SW 1271 (cell line): ENCODE measurements at places on chromosomes 2 and 18.
A peak's percentile ranks its signal among the peaks of the same experiment; 100 is the strongest.

DNA sequence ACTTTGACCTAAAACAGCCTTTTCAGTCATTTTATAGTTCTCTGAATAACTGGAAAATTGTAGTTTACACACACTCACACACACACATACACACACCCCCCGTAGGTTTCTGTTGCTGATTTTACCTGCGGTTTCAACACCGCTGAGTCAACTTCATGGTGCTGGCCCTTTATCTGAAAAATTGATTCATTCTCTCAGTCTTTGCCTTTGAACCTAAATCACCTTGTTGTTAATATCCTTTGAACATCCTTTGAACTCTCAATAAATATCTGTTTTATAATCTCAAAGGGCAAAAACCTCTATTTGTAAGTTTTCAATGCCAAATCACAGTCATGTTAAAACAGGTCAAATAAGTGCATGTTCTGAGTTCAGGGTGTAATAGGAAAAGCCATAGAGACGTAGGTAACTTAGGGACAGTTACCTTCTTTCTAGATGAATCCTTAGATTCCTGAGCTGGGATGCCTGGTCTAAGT lies 109.0 kb upstream of the BZW1 start:
- no peak for DNase-seq

DNA sequence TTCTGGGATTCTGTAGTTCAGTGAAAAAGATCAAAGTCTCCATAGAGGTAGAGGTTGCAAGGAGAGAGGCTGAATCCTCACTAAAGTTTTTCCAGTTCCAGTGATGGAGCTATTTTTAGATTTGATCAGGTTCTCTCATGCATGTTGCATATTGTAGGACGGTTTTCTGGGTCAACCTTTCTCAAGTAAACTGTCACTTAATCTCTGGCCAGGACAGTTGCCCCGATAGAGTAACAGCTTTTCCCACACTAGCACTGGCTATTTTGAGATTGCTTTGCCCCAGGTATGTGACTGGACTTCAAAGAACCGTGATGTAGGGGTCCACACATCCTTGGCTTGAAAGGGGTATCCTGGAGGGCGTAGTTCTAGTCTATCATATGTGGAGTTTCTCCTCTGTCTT lies 101.2 kb upstream of the MSH2 start:
- DNase-seq, result no peak

DNA sequence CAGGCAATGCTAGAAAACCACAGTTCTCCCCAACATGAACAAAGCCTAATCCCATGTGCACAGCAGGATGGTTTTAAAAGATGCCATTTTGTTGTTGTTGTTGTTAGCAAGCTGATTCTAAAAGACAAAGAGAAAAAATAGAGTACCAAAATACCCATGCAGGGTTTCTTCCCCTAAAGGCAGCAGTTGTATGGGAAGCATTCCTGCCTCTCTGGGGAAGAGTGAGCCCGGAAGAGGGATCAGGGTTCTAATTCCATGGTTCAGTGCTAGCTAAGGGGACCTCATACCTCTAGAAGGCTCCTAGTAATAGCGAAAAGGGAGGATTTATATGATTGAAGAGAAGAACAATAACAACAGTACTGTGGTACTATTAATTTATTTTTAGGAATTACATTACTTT lies 327.6 kb downstream of the DPP10 start:
- DNase-seq, result no peak

- DNase-seq, result no peak
These were observed 59.9 kb downstream of the DYM start for GRCh38 chr18:49400398-49401072.

DNA sequence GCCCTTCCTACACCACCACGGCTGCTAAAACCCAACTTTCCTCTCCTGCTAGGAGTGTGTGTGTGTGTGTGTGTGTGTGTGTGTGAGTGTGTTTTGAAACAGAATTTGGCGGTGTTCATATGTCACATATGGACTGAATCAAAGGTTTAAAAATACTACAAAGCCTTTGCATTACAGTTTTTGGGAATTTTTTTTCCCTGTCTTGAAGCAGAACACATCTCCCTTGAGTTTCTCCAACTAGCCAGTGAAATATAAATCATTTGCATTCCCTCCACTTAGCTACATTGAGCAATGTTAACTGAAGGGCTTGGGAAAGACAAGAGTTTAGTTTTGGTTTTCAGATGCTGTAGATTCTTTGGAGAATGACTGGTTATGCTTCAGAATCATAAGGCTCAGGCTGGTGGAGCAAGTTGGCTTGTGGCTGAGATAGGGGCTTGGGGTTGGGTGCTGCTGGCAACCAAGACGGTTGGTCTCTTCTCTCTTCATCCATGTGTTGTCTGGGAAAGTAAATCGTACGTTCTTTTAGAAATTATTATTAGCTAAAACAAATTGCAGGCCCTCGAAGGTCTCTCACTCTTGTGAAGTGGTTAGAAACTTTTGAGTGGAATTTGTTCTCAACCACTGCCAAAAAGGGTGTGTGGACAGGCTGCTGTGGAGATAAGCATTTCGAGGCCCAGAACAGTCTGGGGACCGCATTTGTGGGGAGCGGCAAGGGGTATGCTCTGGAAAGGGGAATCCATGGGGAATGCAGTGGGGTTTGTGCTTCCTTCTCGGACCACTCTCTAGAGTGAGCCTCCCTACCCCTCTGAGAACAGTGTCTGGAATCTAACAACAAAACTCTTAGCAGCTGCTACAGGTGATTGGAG lies 1.4 kb downstream of the NRP2 start:
- no peak for DNase-seq

DNA sequence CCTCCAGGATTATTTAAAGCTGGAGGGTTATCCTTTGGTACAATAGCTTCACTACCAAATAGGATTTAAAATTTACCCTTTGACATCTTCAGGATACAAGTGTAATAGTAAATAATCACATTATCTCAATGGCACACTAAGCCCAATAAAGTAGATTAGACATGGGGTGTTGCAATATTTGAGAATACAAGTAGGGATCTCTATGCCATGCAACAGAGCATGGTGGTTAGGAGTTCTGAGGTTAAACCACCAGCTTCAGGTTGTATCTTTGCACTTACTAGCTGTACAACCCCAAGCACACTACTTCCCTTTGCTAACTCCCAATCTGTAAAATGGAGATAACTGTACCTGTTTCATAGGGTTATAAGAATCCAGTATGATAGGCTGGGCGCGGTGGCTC lies 6.2 kb downstream of the MBD2 start:
- no peak for DNase-seq

DNA sequence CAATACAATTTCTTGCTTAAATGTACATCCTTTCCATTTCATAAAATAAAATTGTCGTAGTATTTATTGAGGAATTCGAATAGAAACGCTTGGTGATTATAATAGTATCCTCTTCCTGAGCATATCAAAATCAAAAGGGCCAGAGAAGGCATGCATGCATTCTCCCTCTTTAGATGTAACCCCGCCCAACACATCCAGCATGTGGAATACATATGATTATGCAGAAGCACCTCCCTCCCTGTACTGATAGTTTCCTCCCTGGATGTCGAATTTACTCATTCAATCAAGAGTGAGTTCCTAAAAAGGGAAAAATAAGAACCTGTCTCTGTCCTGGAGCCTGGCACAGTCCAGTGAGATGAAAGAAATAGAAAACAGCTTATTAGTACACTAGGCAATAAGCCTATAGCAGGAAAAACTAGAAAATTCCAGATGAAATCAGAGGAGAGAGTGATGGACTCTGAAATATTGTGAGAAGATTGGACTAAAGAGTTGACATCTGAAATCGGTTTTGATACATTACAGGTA lies 262.9 kb downstream of the RDH14 start:
- DNase-seq, result no peak

DNA sequence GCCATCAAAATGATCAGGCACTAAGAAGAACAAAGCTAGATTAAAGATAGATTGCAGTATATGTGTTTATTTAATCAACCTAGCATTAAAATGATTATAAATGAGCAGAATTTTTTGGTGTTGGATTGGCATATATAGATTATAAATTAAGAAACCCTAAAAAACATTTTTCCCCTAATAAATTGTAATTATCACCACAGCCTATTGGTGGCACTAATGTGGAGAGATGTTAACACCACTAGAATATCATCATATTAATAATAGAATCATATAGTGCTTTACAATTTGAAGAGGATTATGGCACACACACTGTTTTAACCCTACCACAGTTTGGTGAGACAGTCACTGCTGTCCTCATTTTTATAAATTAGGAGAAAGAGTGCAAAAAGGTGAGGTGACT lies 112.4 kb upstream of the RND3 start:
- no peak for DNase-seq

DNA sequence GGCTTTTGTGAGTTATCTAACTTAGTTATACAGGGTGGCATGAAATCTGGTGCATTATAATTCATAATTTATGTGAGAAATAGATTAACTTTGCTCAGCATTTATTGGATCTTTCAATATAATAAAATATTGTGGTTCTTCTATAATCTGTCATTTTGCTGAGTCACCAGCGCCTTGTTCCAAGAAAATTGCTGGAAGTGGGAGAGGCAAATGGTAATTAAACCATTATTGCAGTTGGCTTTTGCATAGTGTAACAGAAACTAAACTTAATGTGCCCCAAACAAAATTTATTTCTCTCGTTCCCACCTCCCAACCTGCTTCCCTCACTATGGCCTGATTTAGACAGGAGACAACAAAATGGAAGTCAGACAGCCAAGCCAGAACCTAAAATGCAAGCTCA lies 146.3 kb downstream of the GALR1 start:
- no peak for DNase-seq

GRCh38 chr2:26457695-26458364 lies 20.1 kb downstream of the OTOF start:
- DNase-seq, result no peak

GRCh38 chr2:25979001-25979400 lies 3.3 kb downstream of the KIF3C start:
- DNase-seq, result no peak

- DNase-seq, result no peak
These were observed 23.7 kb downstream of the CENPO start for GRCh38 chr2:24816884-24817283.

GRCh38 chr2:84649487-84650142 lies 133.3 kb downstream of the DNAH6 start:
- DNase-seq, result no peak

DNA sequence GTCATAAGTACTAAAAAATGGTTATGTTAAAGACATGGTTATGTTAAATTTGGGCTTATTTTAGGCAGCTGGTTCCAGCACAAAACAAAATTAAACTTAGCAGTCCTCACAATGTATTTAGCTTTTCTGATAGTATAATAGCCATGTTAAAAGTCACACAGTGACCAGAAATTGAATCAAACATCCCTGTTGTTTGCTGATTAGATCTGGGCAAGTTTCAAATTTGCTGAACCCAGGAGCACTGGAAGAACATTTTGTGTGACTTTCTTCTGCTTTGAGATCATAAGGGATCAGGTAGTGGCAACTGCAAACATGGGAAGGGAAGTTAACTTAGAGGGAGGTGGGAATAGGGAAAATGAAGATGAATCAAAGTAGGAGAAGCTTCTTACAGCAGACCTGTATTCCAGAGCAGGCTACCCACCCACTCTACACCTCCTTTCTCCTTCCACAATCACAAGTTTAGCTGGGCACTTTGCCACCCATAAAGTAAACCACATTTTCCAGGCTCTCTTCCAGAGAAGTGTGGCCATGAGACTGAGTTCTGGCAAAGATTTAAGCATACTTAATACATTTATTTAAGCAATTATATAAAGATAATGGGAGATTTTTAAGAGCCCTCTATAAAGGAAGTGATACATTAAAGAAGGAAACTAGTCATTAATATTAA lies 616.1 kb upstream of the LRATD1 start:
- no peak for DNase-seq

DNA sequence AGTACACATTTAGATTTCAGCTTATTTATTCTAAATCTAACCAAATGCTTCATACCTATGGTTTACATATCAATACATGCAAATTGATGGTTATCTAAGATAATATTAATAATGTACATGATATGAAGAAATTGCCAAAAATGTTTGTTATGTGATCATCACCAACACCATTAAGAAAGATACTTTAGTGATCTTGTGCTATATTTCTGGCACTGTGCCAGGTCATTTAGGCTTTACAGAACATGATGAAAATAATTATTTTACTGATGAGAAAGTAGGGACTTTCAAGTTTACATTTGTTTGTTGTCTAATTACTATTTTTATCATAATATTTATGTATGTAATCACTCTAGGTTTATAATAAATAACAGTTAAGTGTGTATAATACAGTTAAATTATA lies 158.3 kb downstream of the GULP1 start:
- no peak for DNase-seq

- no peak for DNase-seq
These were observed 451.7 kb upstream of the HS6ST1 start for GRCh38 chr2:128770143-128771085.

DNA sequence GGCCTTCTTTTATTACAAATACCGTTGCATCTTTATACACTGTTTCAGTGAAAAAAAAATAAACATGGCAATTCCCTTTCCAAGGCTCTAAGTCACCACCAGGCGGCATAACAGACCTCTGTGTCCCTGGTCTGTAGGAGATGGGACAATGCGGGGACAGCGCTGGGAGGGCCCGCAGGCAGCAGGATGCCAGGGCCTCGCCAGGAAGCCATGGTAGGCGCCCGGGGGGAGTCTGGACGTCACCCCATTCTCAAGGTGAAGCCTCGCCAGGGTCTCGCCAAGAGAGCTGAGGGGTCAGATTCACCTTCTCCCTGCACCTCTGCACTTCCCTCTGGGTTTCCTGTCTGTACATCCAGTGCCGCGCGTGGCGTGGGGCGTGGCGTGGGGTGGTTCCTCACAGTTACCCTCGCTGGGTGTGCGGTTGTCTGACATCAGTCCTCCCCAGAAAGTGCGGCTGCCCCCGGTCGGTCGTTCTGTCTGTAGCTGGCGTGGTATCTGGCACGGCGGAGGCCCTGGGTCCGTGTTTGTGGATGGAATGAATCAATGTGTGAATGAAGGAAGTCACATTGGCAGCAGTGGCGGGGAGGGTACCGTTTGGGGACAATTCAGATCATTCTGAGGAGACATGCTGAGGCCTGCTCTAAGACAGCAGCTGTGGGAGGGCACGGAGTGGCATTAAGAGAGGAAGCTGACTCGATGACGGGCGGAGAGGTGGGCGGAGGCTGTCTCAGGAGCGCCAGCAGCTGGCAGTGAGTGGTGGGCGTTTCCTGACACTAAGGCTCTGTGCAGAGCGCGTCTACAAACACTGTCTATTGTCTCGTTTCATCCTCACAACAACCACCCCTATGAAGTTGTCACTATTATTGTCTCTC lies 46.0 kb downstream of the LRRFIP1 start:
- DNase-seq, result peak; percentile 83

- DNase-seq, result no peak
These were observed 134.2 kb upstream of the HS6ST1 start for GRCh38 chr2:128452536-128453530.
